A673 (cell line): ENCODE measurements at places on chromosomes 16 and 17. TPM values are rescaled to one million over a fixed set of nuclear protein-coding genes. Genes with fewer than 3 reads are reported as not detected.

DNA sequence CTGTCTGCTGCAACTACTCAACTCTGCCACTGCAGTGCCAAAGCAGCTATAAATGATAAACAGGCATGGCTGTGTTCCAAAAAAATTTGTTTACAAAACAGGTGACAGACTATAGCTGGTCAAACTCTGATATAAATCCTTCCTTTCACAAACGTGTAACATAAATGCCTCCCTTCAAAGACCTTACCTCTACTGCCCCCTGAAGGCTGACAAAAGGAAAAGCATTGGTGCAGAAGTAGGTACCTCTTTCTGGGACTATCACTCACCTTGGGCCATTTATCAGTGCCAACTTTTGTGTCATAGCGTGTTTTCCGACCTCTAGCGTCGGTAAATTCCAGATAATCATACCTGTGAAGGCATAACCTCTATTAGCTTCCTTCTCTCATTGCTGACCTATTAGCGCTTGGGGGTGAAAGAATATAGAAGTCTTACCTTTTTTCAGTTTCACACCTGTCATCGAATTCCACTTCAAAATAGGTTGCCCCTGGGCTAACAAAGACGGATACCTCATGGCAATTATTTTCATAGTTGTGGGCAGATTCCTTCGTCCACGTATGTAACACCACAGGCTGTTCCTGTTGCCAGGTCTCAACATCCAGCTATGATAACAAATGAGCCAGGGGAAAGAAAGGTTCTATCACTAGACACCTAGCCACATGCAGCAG, 67.9 kb downstream of the ZZEF1 start:
- no peak overlapping the region for H3K27ac ChIP-seq
- H3K4me1 ChIP-seq, result no peaks in the 10 kb centered on the region

- H3K4me1 ChIP-seq, result no peaks in the 10 kb centered on the region
- H3K36me3 ChIP-seq, result no peaks in the 10 kb centered on the region
- no peak overlapping the region for H3K4me3 ChIP-seq
- peaks cover 42% of the 10 kb centered on the region for H3K27me3 ChIP-seq
- no peak for DNase-seq
Observed at GRCh38 chr16:71431176-71431575, 10.7 kb downstream of the TLE7 start.

DNA sequence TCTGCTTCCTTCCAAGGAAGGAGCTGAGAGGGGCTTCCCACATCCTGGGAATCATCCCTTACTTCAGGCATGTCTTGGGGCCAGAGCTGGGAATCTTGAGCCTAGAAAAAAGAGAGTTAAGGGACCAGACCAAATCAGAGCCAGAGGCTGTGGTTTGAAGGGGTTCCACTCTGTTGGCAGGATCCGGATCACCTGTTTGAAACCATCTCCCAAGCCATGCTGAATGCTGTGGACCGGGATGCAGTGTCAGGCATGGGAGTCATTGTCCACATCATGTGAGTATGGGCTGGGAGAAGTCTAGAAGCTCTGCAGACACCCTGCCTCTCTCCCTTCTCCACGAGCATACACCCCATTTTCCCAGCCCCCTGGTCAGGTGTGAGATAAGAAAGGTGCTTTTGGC, 9.7 kb downstream of the PSMB3 start:
- no peak for DNase-seq
- no peaks in the 10 kb centered on the region for H3K27me3 ChIP-seq
- no peak overlapping the region for H3K27ac ChIP-seq
- H3K36me3 ChIP-seq, result peaks cover 2% of the 10 kb centered on the region

GRCh38 chr16:79950932-79951719, 350.6 kb upstream of the MAF start:
- H3K4me3 ChIP-seq, result no peak overlapping the region
- H3K4me1 ChIP-seq, result no peaks in the 10 kb centered on the region
- no peak overlapping the region for H3K27ac ChIP-seq
- no peaks in the 10 kb centered on the region for H3K36me3 ChIP-seq
- no peak for DNase-seq
- no peaks in the 10 kb centered on the region for H3K27me3 ChIP-seq

DNA sequence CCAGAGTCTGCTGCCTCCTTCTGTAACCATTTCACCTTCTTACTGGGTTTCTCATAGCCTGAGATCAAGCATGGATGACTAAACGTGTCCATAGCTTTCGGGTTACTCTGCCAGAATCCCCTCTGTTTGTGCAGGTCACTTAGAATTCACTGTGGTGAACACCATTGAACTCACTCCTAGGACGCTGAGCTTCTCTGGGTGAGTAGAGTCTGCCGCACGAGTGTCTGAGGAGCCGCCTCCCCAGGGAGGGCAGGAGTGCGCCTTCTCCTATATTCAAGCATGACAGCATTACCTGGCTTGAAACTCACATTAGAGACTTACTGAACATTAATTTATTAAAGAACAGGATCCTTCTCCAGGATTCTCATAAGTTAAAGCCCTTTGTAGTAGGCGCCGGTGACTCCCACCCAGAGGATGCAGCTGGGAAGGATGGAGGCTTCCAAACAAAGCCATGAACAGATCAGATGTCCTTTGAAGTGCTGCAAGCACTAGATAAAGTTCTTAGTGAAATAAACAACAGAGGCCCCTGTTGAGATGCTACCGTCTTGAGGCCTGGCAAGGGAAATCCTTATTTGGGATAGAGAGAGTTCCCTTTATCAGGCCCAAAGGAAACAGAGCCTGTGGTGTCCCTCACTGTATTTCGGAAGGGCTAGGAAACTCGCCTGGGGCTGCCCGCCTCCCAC, 144.6 kb upstream of the PLCG2 start:
- no peaks in the 10 kb centered on the region for H3K27me3 ChIP-seq
- H3K36me3 ChIP-seq, result no peaks in the 10 kb centered on the region
- peaks cover 8% of the 10 kb centered on the region for H3K4me1 ChIP-seq

- no peak for DNase-seq
- no peak overlapping the region for H3K4me3 ChIP-seq
- H3K36me3 ChIP-seq, result no peaks in the 10 kb centered on the region
- peaks cover 100% of the 10 kb centered on the region for H3K27me3 ChIP-seq
- H3K27ac ChIP-seq, result no peak overlapping the region
Observed at GRCh38 chr16:86294535-86295196, 215.7 kb upstream of the FOXF1 start.

- peak overlapping the region; percentile 46 for H3K4me3 ChIP-seq
- H3K4me1 ChIP-seq, result peaks cover 16% of the 10 kb centered on the region
Observed at GRCh38 chr17:73165616-73166404, 1.0 kb downstream of the SSTR2 start.

GRCh38 chr17:74779948-74780400, 3.8 kb upstream of the NAT9 start:
- H3K27ac ChIP-seq, result no peak overlapping the region
- no peaks in the 10 kb centered on the region for H3K36me3 ChIP-seq
- H3K4me1 ChIP-seq, result no peaks in the 10 kb centered on the region
- no peaks in the 10 kb centered on the region for H3K27me3 ChIP-seq

GRCh38 chr17:70702683-70703255, 533.4 kb downstream of the KCNJ2 start:
- H3K27me3 ChIP-seq, result peaks cover 5% of the 10 kb centered on the region
- no peaks in the 10 kb centered on the region for H3K36me3 ChIP-seq
- H3K4me1 ChIP-seq, result no peaks in the 10 kb centered on the region
- no peak overlapping the region for H3K27ac ChIP-seq
- DNase-seq, result no peak

DNA sequence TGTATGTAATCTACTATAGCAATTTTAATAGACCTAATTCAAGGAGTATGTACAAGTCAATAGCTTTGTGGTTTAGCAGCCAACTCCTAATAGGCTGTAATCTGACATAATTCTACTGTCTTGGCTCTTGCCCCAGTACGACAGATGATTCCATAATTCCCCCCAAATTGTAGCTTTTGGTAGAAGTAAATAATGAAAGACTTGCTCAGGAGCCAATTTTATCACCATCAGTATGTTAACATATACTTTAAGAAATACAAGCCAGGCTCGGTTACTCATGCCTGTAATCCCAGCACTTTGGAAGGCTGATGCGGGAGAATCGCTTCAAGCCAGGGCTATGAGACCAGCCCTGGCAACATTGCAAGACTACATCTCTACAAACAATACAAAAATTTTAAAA, 53.9 kb downstream of the AP2B1 start:
- no peaks in the 10 kb centered on the region for H3K27me3 ChIP-seq
- H3K27ac ChIP-seq, result no peak overlapping the region
- H3K4me3 ChIP-seq, result no peak overlapping the region
- DNase-seq, result no peak

DNA sequence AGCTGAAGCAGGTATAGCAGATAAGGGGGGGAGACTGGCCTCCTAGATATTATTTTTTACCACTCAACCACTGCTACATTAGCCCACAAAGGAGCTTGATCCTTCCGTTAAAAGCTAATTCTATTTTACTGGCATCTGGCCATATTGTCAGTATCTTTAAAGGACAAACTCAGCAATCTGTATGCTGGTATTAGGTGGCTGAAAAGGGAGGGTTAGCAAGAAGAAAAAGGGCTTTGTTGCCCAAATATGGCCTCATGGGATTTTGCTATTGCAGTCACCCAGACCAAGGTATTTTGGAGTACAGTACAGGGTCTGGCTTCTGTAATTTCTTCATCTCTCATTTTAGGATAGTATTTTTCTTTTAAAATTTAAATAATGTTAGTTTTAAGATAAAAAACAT, 14.4 kb downstream of the RFWD3 start:
- no peak overlapping the region for H3K4me3 ChIP-seq
- peak; percentile 68 for DNase-seq
- peaks cover 90% of the 10 kb centered on the region for H3K36me3 ChIP-seq
- H3K27ac ChIP-seq, result peak overlapping the region; percentile 64
- no peaks in the 10 kb centered on the region for H3K27me3 ChIP-seq
- peaks cover 35% of the 10 kb centered on the region for H3K4me1 ChIP-seq

GRCh38 chr16:48822431-48822830, 212.5 kb upstream of the N4BP1 start:
- no peak overlapping the region for H3K27ac ChIP-seq
- H3K36me3 ChIP-seq, result no peaks in the 10 kb centered on the region
- no peaks in the 10 kb centered on the region for H3K4me1 ChIP-seq
- DNase-seq, result no peak

- no peak overlapping the region for H3K4me3 ChIP-seq
- H3K27me3 ChIP-seq, result peaks cover 29% of the 10 kb centered on the region
- H3K36me3 ChIP-seq, result no peaks in the 10 kb centered on the region
Observed at GRCh38 chr16:27951489-27952120, 111.9 kb downstream of the GSG1L start.

DNA sequence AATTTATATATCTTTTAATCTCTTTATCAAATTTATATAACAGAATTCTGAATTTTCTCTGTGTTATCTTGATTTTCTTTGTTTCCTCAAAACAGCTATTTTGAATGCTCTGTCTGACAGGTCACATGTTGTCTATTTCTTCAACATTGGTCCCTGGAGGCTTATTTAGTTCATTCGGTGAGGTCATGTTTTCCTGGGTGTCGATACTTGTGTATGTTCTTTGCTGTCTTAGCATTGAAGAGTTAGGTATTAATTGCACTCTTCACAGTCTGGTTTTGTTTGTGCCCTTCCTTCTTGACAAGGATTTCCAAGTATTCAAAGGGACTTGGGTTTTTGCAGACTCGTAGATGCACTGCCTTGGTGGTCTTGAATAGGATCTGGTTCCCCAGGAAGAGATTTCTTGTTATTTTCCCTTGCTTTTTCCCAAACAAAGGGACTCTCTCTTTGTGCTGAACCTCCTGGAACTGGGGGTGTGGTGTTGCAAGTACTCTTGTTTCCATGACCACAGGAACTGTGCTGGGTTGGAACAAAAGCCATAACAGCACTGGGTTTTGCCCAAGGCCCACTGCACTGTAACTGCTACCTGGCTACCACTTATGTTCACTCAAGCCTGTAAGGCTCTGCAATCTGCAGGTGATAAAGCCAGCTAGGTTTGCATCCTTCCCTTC, 1483.0 kb downstream of the CDH8 start:
- H3K27ac ChIP-seq, result no peak overlapping the region
- no peaks in the 10 kb centered on the region for H3K4me1 ChIP-seq
- H3K27me3 ChIP-seq, result no peaks in the 10 kb centered on the region

GRCh38 chr16:53692146-53692545, 11.5 kb downstream of the RPGRIP1L start:
- no peaks in the 10 kb centered on the region for H3K27me3 ChIP-seq
- peak; percentile 24 for DNase-seq
- H3K36me3 ChIP-seq, result peaks cover 6% of the 10 kb centered on the region
- H3K4me1 ChIP-seq, result no peaks in the 10 kb centered on the region
- no peak overlapping the region for H3K4me3 ChIP-seq

Gene CCL5
- total RNA-seq, result not detected in 2 replicates

Gene RSL1D1
- total RNA-seq, result 313 and 365 TPM in 2 replicates

Gene CLDN7
- 0.55 TPM in 1 of 2 replicates, not detected in the other for total RNA-seq

Gene PEMT
- total RNA-seq, result 39.8 and 43.1 TPM in 2 replicates
